ENCODE measurements at places on chromosomes 12 and 14. TPM values are rescaled to one million over a fixed set of nuclear protein-coding genes. Genes with fewer than 3 reads are reported as not detected.

The TNFRSF1A gene
- 80.7 TPM for total RNA-seq

The INHBE gene
- total RNA-seq = not detected

The BLTP3B gene
- total RNA-seq = 16.8 TPM

DNA sequence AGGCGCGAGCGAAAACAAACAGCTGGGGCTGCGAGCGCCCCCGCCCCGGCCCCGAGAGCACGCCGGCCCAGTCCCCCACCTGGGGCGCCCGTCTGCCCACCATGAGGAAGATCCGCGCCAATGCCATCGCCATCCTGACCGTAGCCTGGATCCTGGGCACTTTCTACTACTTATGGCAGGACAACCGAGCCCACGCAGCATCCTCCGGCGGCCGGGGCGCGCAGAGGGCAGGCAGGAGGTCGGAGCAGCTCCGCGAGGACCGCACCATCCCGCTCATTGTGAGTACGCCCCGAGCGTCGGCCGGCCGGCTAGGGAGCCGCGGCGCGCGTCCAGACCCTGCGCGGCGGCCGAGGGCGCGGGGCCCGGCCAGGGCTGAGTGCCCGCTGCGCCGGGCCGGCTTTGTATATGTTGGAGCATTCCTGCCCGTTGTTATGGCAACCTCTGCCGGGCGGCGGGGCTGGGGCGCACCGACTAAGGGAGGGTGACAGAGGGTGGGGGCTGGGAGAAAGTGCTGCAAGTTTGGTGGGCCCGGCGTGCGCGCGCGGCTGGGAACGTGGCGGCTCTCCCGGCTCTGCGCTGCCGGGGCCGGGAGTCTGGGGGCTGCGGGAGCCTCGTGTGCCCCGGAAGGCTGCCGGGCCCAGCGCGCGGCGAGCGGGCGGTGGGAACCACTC, 367 bp downstream of the GALNT16 start:
- DNase-seq = no peak

DNA sequence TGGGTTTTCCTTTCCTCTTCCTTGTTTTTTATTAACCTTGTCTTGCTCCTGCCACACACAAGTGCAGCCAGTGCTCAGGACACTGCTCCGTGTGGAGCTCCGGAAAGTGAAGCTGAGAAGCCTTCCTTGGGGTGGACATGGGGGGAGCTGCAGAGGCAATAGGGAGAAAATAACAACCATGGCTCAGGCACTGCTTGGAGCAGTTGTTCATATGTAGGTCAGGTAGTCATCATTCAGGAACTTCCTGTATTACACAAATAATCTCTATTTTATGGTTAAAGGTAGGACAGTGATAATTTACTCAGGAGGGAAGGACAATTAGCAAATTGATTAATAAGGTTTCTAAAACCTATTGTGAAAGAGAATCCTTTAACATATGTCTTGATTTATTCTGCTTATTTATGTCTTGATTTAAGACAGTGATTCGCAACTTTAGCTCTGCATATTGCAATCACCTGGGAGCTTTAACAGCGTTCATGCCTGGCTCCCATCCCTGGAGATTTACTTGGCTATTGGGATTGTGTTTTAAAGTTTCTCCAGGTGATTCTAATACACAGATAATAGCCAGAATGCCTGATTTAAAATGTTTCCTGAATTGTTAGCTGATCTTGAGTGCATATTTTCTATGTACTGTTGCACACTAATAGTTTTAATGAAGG, 92.1 kb downstream of the ETV6 start:
- no peak for DNase-seq

DNA sequence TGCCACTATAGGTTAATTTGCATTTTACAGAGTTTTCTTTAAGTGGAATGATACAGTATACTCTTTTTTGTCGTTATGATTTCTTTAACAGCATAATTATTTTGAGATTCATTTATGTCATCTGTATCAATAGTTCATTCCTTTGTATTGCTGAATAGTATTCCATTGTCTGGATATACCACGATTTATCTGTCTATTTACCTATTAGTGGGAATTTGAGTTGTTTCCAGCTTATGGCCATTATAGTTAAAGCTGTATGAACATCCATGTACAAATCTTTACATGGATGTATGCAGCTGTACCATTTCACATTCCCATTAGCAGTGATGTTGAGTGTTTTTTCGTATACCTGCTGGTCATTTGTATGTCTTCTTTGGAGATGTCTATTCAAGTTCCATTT, 163.9 kb downstream of the ETNK1 start:
- DNase-seq = no peak

GRCh38 chr14:54329082-54329695, 67.6 kb upstream of the CDKN3 start:
- no peak for DNase-seq

Data from CD4-positive, alpha-beta memory T cell (primary cell).